Uterus (tissue), 4 donors: ENCODE measurements at places on chromosomes 6 and 20.

- DNase-seq = peak; percentile 99
These were observed at the start of gene OSER1 for GRCh38 chr20:44210406-44211176. TSS of gene OSER1 (minus strand) at chr20:44210771. CDS start at chr20:44206957, 3,814 bp downstream.

DNA sequence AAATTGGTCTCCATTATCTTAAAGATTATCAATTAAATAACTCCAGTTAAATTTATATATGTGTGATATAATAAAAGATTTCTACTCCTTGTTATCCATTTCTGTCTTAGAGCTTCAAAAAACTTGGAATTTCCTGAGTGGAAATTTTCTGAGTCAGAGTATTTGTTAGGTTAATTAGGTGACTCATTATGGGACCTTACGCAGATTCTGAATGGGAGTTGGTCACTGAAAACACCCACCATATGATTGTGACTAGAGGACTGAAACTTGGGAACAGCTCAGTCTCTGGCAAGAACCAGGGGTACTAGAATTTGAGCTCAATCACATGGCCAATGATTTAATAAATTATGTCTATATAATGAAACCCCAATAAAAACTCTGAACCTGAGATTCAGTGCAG, 125.4 kb upstream of the HMGCLL1 start:
- DNase-seq = no peak

DNA sequence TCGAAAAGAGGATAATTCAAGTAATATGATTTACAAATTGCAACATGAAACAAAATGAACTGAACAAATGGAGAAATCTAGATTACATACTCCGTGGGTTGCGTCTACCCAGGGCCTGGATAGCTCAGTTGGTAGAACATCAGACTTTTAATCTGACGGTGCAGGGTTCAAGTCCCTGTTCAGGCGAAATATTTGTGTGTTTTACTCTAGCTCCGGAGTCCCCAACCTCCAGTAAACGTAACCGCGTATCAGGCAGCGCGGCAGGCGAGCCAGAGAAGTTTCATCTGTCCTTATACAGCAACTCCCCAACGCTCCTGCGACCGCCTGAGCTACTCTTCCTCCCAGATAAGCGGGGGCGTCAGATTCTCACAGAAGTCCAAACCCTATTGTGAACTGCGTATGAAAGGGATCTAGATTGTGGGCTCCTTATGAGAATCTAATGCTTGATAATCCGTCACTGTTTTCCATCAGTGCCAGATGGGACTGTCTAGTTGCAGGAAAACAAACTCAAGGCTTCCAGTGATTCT, 176.1 kb downstream of the TRIM27 start:
- no peak for DNase-seq

GRCh38 chr6:142074516-142074915, 58.2 kb upstream of the GJE1 start:
- DNase-seq = no peak

- no peak for DNase-seq
These were observed 44.0 kb downstream of the EFCAB8 start for GRCh38 chr20:32902456-32903420.

- DNase-seq = no peak
These were observed 659.0 kb upstream of the HS3ST5 start for GRCh38 chr6:115001731-115002350.

DNA sequence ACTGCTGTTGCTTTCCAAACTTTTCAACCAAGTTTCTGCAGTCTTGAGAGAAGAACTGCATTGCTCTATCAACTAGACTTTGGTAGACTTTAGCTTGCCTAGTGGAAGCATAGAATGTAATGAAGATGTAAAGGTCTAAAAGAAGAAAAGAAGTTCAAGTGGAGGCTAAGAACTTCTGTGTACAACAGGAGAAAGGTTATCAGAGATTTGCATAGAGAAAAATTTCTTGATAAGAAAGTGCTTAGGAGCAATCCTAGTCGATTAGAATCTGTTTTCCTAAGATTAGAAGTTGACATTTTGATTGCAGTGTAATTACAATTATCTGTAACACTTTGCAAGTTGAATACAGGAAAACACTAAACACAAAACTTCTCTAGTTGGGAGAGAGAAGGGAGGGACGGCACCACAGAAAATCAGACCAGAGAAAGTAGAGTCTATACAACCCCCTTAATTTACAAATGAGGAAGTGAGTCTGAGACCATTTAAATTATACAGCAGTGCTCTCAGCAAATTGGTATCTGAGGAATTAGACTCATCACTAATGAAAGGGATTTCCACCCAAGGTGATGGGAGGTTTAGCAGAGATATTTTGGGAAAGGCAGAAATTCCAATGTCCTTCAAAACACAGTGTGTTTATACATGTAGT, 194.3 kb upstream of the MARCKS start:
- DNase-seq = no peak

GRCh38 chr6:105495515-105495914, 92.6 kb upstream of the PREP start:
- DNase-seq = no peak

DNA sequence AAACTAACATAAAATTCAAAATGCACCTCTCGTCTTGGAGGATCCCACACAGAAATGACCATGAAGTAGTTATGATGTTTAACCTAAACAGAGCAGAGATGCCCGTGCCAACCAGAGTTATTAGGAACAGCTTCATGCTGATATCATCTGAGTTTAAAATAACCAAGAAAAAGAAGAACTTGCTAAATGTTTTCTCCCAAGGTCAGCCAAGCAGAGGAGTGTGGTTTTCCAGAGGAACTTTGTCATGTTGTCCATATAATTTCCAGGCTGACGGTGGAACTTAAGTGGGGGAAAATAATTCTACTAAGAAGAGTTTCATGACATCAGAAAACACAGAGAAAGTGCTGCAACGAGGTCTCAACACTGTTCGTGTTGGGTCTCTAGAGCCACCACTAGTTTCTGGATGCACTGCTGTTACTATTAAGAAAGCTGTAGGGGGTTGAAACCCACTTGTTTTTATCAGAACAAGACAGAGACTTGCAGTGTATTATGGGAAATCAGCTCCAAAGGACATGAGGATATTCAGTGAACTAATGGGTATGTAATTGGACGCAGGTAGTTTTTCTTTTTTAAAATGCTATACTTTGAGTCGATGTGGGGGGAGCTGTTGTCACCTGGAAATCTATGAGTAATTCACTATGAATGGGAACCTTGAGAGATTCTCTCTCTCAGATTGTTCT, 5.2 kb downstream of the AGPAT4 start:
- no peak for DNase-seq

GRCh38 chr6:133799043-133799442, 89.9 kb upstream of the TCF21 start:
- no peak for DNase-seq

- DNase-seq = no peak
These were observed 164.3 kb downstream of the BMP7 start for GRCh38 chr20:57102160-57102559.

- DNase-seq = no peak
These were observed 41.7 kb downstream of the RIOK1 start for GRCh38 chr6:7431313-7431673.

- no peak for DNase-seq
These were observed 740 bp downstream of the NELFCD start for GRCh38 chr20:58981628-58982364.

DNA sequence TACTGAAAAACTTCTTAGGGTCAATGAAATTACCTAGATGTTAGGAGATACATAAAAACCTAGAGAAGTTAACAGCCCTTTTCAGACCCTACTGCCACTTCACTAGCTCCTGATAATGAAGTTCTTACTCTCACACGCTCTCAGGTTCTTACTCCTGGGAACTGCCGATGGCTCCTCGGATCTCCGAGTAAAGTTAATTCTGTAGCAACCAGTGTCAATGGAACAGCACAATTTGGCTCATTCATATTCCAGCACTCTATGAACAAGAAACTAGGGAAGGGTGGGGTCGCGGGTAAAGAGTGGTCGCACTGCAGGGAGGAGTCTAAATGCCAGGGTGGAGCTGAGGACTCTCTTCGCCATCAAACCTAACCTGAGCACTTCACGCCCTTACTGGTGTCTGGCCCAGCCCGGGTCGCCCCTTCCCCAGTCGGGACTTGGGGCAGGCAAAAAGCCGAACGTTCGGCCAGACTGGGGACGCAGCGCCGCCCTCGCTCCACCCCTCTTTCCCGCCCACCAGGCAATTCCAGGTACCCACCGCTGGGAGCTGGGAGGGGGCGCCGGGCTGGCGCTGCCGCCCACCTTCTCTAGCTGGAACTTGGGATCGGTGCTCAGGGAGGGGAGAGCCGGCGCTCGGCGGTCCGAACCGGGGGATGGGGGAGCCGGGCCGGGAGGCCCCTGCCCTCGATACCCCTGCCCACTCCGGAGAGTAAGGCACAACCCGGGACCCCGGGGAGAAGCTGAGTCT, 744 bp downstream of the RAB23 start:
- peak; percentile 72 for DNase-seq

GRCh38 chr6:10411131-10411970, 3.5 kb downstream of the TFAP2A start:
- no peak for DNase-seq

GRCh38 chr20:53903652-53903987, 166.8 kb downstream of the BCAS1 start:
- DNase-seq = no peak

- DNase-seq = peak; percentile 56
These were observed 22.4 kb downstream of the TAF4 start for GRCh38 chr20:62043131-62043914.

DNA sequence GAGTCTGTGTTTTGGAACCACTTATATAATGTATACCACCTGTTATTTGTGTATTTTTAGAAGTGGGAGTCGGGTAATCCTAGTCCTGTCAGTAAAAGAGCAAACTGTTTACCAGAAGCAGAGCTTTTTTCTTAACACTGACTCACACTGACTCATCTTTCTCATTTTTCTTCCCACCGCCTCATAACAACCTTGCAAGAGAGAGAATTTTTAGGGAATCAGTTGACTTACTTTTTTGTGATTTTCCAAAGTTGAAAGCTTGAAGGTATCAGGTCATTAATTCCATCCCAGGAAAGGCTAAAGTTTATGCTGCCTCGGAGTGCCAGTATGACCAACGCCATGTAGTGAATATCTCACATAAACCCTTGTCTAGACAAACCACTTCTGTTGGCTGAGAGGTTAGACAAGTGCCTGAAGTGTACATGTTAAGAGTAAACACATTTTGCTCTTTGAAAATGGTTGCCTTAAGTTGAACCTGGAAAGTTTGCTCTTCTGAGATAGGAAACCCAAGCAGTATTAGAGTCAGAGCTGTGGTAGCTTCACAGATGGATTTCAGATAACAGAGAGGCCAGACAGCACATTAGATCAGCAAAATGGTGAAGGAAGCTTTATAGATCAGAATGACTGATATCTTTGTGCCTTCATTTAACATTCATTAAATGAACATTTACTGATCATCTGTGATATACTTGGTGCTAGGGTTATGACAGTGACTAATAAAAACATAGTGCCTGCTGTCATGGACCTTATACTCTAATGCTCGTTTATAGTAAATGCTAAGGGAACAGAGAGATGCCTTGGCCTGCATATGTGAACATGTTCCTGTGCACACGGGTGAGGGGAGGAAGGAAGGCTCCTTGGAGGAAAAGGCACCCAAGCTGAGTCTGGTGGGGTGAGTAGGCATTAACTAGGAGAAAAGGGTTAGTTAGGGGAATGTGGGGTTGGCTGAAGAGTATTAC, 29.1 kb upstream of the PKIG start:
- DNase-seq = no peak

- DNase-seq = no peak
These were observed 201.1 kb upstream of the RREB1 start for GRCh38 chr6:6906570-6907213.

GRCh38 chr20:35453647-35454046, 1.8 kb upstream of the CEP250 start:
- no peak for DNase-seq

GRCh38 chr20:62561182-62561581, 81.1 kb upstream of the SLCO4A1 start:
- DNase-seq = no peak

DNA sequence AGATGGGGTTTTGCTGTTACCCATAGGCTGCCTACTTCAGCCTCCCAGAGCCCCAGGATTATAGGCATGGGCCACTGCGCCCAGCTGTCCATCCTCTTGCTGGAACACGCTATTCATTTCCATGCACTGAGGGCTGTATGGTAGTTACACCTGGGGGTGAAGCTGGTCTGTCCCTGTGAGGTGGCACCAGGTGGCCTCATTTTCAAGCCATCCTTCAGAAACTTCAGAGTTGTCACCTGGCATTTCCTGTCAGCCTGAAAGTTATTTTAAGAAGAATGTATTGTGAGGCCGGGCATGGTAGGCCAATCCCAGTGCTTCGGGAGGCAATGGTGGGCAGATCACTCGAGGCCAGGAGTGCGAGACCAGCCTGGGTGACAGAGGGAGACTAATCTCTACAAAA, 147.6 kb downstream of the DTNBP1 start:
- DNase-seq = no peak

GRCh38 chr6:98929498-98930060, 18.2 kb downstream of the FBXL4 start:
- DNase-seq = no peak

GRCh38 chr6:113015249-113015648, 668.1 kb downstream of the RFPL4B start:
- no peak for DNase-seq

- DNase-seq = no peak
These were observed 81.1 kb downstream of the BMP5 start for GRCh38 chr6:55794136-55794812.

DNA sequence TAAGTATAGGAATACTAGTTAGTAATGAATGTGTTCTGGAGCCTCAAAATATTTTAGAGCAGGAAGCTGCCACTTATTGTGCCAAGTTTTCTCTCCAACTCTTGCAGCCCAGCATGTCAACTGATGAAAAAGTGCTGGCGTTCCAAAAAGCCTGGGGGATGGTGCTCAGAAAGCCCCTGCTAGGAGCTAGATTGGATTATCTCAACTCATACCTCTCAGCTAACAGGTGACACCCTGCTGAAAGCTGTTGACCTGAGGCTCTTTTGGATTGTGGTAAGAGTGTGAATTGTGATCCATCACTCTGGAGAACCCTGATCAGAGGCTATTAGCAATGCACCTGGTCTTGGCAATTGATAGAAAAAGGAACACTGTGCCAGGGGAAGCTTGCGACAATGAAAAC, 580.4 kb downstream of the EYS start:
- no peak for DNase-seq

DNA sequence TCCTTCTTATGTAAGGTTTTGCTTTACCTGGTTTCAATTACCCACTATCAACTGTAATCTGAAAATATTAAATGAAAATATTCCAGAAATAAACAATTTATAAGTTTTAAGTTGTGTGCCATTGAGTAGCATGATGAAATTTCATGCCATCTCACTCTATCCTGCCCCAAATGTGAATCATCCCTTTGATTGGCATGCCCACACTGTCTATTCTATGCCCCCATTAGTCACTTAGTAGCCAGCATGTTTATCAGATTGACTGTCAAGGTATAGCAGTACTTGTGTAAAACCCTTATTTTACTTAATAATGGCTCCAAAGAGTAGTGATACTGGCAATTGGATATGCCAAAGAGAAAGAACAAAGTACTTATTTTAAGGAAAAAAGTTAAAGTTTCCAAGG, 403.8 kb downstream of the ADGRB3 start:
- DNase-seq = no peak
